ENCODE measurements at places on chromosomes 7 and 10. TPM values are rescaled to one million over a fixed set of nuclear protein-coding genes. Genes with fewer than 3 reads are reported as not detected.

The OLAH gene
- not detected for polyA plus RNA-seq

DNA sequence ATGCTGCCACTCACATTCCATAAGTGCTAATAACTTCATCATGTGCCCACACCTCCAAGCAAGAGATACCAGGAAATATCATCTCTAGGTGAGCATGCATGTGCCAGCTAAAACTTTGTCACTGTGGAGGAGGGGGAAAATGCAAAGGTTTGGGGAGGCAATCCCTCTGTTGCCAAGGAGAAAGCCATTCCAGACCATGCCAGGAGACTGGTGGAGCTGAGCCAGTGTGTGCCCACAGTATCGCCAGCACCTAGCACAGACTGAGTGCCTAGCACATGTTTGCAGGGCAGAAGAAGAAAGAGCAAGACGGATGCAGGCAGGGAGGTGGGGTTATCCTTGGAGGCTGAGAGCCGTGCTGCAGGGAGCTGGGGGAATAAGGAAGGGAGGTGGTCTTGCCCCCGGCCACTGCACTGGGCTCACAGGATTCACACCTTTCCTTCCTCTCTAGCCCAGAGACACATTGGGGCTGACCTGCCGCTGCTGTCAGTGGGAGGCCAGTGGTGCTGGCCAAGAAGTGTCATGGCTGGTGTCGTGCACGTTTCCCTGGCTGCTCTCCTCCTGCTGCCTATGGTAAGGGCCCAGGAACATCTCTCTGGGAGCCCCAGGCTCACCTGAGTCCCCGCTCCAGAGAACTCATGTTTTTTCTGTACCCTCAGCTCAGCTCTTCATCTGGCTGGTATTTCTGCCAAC lies 10.8 kb downstream of the ADCYAP1R1 start:
- peaks cover 3% of the 10 kb centered on the region for H3K27me3 ChIP-seq
- no peaks in the 10 kb centered on the region for H3K36me3 ChIP-seq
- no peak overlapping the region for H3K4me3 ChIP-seq
- no peak overlapping the region for H3K27ac ChIP-seq

The LIPK gene
- not detected for polyA plus RNA-seq

GRCh38 chr10:61812920-61813319 lies 88.6 kb upstream of the ARID5B start:
- H3K27ac ChIP-seq: no peak overlapping the region
- no peak for DNase-seq

The VSIR gene
- 45.5 TPM for polyA plus RNA-seq

DNA sequence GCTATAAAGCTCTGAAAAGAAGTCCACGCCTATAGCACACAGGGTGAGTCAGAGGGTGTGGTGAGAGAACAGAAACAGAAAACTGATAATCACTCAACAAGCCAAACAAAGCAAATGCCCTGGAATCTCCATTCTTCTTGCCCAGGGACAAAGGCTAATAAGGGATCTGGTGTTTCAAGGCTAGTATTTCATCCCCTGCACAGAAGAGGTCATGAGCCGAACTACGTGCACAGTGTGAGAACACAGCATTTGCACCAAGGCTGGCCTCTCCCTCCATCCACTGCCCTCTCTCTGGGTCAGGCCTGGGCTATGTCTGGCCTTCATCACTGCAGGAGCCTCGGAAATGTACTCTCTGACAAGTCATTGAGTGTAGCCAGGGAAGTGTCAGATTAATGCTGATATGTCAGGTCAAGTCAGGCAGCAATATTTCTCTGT lies 42.7 kb downstream of the PRR15 start:
- H3K27ac ChIP-seq: peak overlapping the region; percentile 82
- peaks cover 45% of the 10 kb centered on the region for H3K4me1 ChIP-seq
- peak; percentile 71 for DNase-seq
- no peaks in the 10 kb centered on the region for H3K36me3 ChIP-seq

DNA sequence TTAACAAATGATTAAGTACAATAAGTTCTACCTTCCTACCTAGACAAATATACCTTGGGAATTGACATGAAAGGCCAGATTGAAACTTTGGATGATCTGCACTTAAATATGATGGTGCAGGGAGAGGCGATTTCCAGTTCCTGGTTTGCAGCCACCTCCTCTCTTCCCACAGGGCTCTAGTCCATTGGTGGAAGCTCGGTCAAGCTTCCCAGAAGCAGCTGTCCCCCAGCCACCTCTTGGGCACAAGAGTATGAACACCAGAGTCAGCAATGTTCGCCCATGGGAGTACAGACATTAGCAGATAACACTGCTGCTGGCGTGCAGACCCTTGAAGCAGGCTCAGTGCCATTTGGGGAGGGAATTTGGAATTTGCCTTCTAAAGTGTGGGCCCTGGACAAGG lies 1.5 kb upstream of the CPVL start:
- no peak for DNase-seq
- H3K27me3 ChIP-seq: no peaks in the 10 kb centered on the region
- no peak overlapping the region for H3K27ac ChIP-seq
- peaks cover 15% of the 10 kb centered on the region for H3K4me1 ChIP-seq

DNA sequence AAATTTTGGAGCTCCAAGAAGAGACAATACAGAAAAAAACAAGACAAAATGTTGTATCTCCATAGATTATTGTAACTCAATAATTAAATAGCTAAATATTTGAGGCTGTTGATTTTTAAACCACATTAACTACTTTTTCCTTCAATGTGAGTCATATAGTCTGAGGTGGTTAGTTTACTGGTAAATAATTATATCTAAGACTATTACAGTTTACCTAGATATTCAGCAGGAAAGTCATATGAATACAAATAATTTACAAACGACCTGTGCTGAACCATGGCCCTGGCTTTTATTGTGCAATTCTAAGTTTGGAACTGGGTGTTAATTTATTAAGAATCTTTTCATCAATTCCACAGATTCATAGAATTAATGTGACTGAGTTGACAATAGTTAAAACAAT lies 22.2 kb downstream of the CREB5 start:
- no peak overlapping the region for H3K4me3 ChIP-seq
- H3K36me3 ChIP-seq: no peaks in the 10 kb centered on the region
- no peak overlapping the region for H3K27ac ChIP-seq
- no peak for DNase-seq

The GOT1 gene
- 60.8 TPM for polyA plus RNA-seq

- H3K4me1 ChIP-seq: no peaks in the 10 kb centered on the region
- no peak overlapping the region for H3K4me3 ChIP-seq
- no peak overlapping the region for H3K27ac ChIP-seq
- no peaks in the 10 kb centered on the region for H3K27me3 ChIP-seq
- DNase-seq: no peak
Measured at GRCh38 chr7:20079080-20079479, 138.1 kb downstream of the MACC1 start.

DNA sequence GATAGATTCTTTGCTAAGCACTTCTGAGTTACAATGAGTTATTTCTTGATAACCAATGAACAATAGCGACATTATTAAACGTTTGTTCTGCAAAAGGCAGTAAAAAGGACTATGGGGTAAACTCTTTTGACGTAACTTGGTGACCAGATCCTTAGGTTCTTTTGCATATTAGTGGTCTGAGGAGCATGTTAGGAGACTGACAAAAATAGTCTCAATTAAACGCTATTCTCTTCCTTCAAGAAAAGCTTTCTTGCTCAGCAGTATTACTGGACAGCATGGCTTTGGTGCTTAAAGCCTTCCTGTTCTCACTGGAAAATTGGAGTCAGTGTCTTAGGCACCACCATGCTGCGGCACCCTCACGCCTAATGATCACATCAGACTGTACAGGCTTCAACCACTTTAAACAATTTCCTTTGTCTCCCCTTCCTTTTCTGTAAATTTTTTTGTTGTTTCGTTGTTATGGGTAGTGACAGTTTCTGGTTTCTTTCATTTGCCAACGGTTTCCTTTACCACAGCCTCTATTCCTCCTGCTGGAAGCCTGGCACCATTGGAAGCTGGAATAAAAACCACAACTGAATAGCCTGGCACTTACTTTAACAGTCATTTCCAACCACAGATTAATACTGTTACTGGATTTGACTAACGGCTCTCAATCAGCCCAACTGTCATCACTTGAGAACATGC lies 49.2 kb upstream of the FAM133B start:
- H3K36me3 ChIP-seq: no peaks in the 10 kb centered on the region

- H3K27ac ChIP-seq: no peak overlapping the region
- peaks cover 3% of the 10 kb centered on the region for H3K27me3 ChIP-seq
- H3K36me3 ChIP-seq: no peaks in the 10 kb centered on the region
- H3K4me1 ChIP-seq: no peaks in the 10 kb centered on the region
- no peak overlapping the region for H3K4me3 ChIP-seq
Measured at GRCh38 chr7:132312531-132313055, 263.7 kb downstream of the PLXNA4 start.

The ZNF804B gene
- polyA plus RNA-seq: not detected

DNA sequence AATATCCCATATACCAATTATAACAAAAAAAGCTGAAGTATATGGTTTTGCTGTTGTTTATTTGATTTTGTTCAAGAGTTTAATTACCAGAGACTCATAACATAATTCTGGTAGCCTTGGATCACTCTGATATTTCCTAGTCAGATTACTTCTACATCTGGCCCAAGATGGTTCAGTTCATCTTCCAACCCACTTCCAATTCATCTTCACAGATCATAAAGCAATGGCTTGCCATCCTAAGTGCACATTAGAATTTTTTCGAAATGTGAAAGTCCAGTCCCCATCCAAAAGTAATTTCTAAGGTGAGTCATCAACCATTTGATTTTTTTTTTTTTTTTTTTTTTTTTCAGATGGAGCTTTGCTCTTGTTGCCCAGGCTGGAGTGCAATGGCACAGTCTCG lies 8.0 kb upstream of the HIBADH start:
- no peaks in the 10 kb centered on the region for H3K27me3 ChIP-seq
- H3K4me1 ChIP-seq: no peaks in the 10 kb centered on the region
- H3K36me3 ChIP-seq: no peaks in the 10 kb centered on the region
- DNase-seq: no peak
- no peak overlapping the region for H3K4me3 ChIP-seq

DNA sequence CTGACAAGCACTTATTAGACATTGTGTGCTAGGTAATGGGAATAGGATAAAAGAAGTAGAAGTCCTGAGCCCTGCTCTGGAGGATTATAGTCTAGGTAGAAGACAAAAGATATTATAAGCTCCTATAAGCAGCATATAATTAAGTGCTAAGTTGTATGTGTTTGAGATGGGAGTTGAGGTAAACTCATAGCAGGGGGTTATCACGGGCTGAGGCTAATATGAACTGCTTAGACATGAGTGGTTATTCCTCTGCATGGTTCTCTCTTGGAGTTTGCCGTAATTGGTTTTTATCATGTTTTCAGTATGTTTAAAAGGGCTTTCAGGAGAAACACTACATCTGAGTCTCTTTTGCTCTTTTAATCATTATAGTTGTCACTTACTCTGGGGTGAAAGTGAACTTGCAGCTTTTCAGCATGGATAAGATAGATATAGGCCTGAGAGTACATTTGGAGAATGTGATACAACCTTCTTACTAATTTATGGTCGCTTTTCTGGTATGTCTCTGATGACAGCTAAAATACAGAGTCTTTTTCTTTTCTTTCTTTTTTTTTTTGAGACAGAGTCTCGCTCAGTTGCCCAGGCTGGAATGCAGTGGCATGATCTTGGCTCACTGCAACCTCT lies 39.0 kb downstream of the SMNDC1 start:
- no peak for DNase-seq
- H3K4me1 ChIP-seq: peaks cover 4% of the 10 kb centered on the region
- no peaks in the 10 kb centered on the region for H3K36me3 ChIP-seq
- no peak overlapping the region for H3K4me3 ChIP-seq

DNA sequence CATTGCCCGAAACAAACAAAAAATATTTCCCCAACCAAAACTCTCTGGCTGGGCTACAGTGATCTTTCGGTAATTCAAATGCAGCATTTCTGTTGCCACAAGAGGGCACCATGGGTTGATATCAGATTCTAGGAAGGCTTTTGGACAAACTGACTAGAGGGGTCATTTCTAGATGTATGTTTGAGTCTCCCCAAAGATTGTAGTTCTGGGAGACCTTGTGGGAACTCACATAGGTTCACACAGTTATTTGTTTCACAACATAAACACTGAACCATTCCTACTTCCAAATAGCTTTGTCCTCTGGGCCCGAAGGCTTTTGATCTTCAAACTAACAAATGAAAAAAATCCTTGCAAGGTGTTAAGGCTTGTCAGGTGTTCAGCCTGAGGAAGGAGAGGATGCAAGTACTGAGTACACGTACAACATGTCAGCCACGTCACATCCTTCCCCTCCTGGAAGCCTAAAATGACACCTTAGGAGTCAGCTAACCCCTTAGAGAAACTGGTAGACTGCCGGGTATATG lies 37.0 kb upstream of the IL15RA start:
- H3K36me3 ChIP-seq: no peaks in the 10 kb centered on the region
- no peaks in the 10 kb centered on the region for H3K27me3 ChIP-seq
- H3K27ac ChIP-seq: no peak overlapping the region
- no peaks in the 10 kb centered on the region for H3K4me1 ChIP-seq
- no peak overlapping the region for H3K4me3 ChIP-seq
- DNase-seq: peak; percentile 58

- H3K4me1 ChIP-seq: no peaks in the 10 kb centered on the region
- no peaks in the 10 kb centered on the region for H3K36me3 ChIP-seq
- no peak for DNase-seq
- no peak overlapping the region for H3K4me3 ChIP-seq
- H3K27me3 ChIP-seq: no peaks in the 10 kb centered on the region
Measured at GRCh38 chr10:88472540-88472939, 110.6 kb downstream of the RNLS start.

GRCh38 chr7:151192002-151192539 lies 5.0 kb upstream of the ASB10 start:
- no peaks in the 10 kb centered on the region for H3K36me3 ChIP-seq
- no peaks in the 10 kb centered on the region for H3K4me1 ChIP-seq
- H3K27me3 ChIP-seq: peaks cover 20% of the 10 kb centered on the region
- no peak overlapping the region for H3K4me3 ChIP-seq
- no peak for DNase-seq

DNA sequence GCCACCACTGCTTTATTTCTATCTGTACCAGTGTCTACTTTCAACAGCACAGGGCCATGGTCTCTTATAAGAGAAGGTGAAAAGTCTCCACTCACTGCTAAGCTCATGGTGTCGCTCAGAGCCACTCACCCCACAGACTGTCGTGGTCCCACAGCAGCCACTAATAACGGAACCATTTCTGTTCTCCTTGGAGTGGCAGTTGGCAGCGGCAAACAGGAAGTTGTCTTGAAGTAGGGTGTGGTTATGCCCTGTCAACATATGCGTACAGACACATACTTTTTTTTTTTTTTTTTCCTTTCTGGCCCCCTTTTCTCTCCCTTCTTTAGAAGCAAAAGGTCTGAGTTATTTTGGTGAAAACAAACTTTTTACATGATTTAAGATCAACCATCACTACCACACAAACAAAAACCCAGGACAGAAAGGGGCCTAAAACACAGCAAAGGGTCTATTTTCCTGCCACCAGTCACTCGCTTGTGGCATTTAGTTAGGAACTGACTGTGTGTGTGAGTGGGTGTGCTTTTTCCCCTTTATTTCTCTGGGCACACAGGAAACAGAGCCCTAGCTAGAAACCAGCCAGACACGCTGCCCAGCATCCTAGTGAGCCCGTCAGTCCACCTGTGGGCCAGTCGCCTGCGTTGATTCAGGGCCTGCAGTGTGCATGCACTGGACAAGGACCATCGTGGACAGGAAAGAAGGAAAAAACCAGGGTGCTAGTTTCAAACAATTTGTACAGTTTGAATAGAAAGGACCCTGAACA lies 96.7 kb upstream of the EFCAB10 start:
- no peaks in the 10 kb centered on the region for H3K27me3 ChIP-seq
- no peaks in the 10 kb centered on the region for H3K36me3 ChIP-seq
- no peak overlapping the region for H3K27ac ChIP-seq
- peaks cover 9% of the 10 kb centered on the region for H3K4me1 ChIP-seq
- DNase-seq: no peak

Measured in hepatocyte (in vitro differentiated cells).